ENCODE measurements at places on chromosomes 5 and 9.

- no peak for DNase-seq
These were observed 53.3 kb upstream of the SMC5 start for GRCh38 chr9:70205366-70206020.

GRCh38 chr5:149345147-149345891 lies at the start of gene GRPEL2:
TSS of gene GRPEL2 (plus strand) at chr5:149345499. CDS start at chr5:149345540, 41 bp downstream.
- peak; percentile 78 for DNase-seq

GRCh38 chr9:122742003-122742402 lies at the start of gene OR1L6:
TSS of gene OR1L6 (plus strand) at chr9:122742303. CDS start at chr9:122749848, 7,545 bp downstream.
- DNase-seq: no peak

DNA sequence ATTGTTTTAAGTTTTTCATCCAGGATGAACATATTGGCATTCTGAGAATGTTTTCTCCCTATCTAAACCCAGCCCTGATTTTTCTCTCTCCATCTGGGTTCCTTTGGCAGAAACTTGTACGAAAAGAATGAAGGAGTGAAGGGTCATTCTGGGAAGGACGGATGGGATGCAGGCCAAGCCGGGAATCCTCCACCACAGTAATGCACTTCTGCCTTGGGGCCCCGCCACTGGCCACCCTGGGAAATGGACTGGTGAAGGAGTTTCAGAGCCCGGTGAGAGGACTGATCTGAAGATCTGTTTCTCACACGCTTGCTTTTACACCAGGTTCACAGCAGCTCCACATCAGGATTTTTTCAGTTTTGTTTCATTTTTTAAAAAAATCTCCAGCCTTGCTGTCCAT lies 554.8 kb downstream of the BNC2 start:
- no peak for DNase-seq

DNA sequence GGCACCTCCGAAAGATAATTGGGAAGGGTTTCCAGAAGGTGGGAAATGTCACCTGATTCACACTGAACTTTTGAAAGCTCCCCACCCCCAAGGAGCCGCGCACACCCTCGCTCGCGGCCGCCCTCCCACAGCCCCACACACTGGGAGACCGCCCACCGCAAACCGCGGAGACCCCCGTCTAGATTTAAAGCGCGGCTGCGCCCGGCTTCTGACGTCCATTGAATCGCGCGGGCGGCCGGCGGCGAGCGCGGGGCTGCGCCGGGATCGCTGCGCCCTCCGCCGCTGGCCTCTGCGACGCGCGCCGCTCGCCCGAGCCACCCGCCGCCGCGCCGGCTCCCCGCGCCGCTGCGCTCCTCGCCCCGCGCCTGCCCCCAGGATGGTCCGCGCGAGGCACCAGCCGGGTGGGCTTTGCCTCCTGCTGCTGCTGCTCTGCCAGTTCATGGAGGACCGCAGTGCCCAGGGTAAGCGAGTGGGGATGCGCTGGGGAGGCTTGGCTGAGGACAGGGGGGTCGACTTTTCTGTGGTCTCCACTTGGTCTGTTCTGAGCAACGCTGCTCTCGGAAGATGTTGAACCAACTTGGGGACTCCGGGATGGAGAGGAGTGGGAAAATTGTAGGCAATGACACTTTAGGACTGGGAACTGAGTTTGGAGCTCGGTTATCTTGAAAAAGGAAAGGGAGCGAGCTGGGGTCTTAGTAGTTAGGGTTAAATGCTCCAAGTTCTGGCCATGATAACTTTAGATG lies at the start of gene FST:
Gene FST, plus strand, starts transcription at position 214 of the 743 bp plus-strand sequence. Its CDS starts 163 bp downstream, at position 377.
- DNase-seq: no peak

GRCh38 chr5:96312383-96312782 lies 120.7 kb downstream of the PCSK1 start:
- no peak for DNase-seq

- DNase-seq: no peak
These were observed 4.8 kb downstream of the DENND1A start for GRCh38 chr9:123925161-123925560.

DNA sequence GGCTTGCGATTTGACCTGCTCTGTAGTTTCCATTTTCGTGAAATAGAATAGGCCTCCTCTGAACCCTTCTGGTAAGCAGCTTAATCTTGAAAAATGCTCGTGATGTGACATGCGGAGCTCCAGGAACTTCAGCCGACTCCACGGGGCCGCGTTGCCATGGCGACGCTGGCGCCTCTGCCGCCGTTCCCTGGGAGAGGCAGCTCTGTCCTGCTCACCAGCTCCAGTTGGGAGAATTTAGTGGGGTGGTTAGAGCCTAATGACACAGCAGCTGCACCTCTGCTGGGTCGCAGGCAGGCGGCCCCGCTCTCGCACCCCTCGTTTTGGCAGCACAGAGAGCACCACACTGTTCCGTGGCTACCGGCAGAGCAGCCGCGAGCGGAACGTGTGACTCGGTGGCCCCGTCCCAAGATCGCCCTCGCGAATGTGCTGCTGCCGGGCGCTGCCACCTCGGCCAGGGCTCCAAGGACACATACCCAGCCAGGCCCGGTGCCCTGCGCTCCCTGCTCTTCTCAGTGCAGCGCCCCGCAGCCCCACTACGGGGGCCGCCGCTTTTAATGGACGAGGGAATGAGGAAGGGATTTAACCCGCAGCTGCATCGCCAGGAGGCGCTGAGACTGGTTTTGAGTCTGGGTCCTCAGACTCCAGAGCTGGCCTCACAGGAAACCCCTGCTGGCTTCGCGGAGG lies 131.2 kb upstream of the LMX1B start:
- DNase-seq: no peak

DNA sequence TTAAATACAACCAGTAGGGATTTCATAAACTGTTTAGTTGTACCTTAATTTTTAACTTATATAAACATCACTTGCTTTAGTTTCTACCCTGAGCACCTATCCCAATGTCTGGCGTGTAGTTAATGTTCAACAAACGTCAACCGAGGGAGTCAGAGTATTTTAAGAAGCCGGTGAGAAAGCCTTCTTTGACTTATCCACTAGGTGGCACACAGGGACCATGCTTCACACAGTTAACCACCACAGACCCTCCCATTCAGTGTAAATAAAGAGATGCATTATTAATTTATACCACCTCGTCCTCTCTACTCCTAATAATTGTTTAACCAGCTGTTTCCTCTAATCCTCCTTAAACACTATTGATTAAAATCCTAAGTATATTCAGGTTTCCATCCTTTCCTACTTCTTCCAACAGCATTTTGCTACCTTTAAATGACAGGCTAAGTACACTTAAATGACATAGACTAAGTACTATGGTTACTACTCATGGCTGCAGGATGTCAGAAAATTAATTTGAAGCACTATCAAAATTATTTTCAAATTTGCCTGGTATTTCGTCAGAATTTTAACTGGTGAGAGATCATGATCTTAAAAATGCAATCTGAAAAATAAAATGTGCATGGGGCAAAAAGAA lies 2.3 kb downstream of the HAPLN1 start:
- no peak for DNase-seq

Data from activated T-cell treated with anti-CD3 and anti-CD28 coated beads for 1 hour (primary cell).